Activated T-helper 2 cell treated with anti-CD3 and anti-CD28 coated beads, Interferon-gamma antibody, Interleukin-2, Interleukin-4, amounts not matched to agents 10 μg/mL and 5 μg/mL and 100 μg/mL, durations not matched to agents 14 hours and 24 hours and 36 hours (primary cell): ENCODE measurements at places on chromosomes 6 and 20. TPM values are rescaled to one million over a fixed set of nuclear protein-coding genes. Genes with fewer than 3 reads are reported as not detected.

- DNase-seq: no peak
These were observed 69.2 kb downstream of the MRPL14 start for GRCh38 chr6:44057931-44058616.

- no peak for DNase-seq
These were observed 134.0 kb downstream of the GJA10 start for GRCh38 chr6:90028066-90028778.

DNA sequence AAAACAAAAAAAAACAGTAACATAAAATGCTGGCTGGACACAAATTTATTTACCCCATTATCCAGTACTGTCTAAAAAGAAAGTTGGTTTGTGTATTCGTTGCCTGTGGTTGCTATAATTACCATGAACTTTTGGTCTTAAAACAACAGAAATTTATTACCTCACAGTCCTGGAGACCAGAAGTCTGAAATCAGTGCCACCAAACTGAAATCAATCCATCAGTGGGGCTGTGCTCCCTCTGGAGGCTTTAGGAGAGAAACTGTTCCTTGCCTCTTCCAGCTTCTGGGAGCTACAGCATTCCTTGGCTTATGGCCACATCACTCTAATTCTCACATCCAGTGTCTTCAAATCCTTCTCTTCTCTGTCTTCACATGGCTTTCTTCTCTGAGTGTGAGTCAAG lies 79.4 kb downstream of the SNX5 start:
- DNase-seq: no peak

AGPAT4 gene
- total RNA-seq: 7.3 and 7.5 TPM in 2 replicates

GRCh38 chr6:153476243-153476642 lies 345.2 kb upstream of the RGS17 start:
- DNase-seq: no peak

- DNase-seq: no peak
These were observed 7.4 kb upstream of the INSM1 start for GRCh38 chr20:20360464-20360863.

- DNase-seq: no peak
These were observed 142.1 kb upstream of the MLN start for GRCh38 chr6:33945931-33946330.

PDE7B gene
- 27.6 and 28.8 TPM in 2 replicates for total RNA-seq

CENPQ gene
- total RNA-seq: 13.9 and 14.1 TPM in 2 replicates

- DNase-seq: no peak
These were observed 37.3 kb downstream of the KCNB1 start for GRCh38 chr20:49445176-49445575.

PKHD1 gene
- total RNA-seq: not detected in 2 replicates

HSPA1L gene
- total RNA-seq: 2.1 and 2.4 TPM in 2 replicates

DNA sequence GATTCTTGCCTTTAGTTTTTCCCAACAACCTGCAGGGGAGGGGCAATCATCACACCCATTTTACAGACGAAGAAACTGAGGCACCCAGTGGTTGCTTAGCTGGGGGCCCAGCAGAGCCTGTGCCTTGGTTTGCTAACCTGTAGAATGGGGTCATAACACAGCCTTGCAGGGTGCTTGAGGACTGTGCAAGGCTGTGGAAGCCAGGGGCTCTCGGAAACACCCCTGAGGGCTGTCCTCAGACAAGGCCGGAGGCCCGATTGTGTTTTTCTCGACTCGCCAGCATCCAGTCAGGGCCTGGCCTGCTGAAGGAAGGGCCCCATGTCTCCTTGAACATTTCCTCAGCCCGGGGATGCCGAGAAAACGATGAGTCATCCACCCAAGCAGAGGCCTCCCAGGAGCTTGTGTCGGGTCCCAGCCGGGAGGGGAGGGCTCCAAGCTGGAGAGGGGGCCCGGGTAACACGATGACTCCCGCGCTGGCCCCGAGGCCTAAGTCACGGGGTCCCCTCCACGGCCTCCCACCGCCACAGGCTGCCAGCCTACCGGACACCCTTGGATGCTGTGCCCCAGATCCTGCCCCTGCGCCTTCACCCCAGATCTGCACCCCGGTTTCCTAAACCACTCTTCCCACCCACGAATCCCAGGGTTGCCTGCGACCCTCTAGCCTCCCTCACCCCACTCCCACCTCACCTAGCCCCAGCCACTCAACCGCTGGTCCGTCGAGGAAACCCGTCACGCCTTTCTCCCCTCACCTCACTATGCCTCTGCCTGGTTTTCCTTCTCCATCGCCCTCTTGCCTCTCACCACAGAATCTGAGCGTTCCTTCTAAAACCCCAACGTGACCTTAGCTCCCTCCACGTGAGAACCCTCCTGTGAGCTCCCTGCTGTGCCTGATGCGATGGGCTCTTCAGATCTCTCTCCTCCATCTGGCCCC lies 10.6 kb downstream of the NOL4L start:
- DNase-seq: no peak

GRCh38 chr6:108163267-108163643 lies 2.6 kb upstream of the NR2E1 start:
- no peak for DNase-seq

- peak; percentile 52 for DNase-seq
These were observed at the start of gene ENPP1 for GRCh38 chr6:131807644-131808459. Gene ENPP1, plus strand, starts transcription at chr6:131808020. Its CDS starts 16 bp downstream, at chr6:131808036.

DNA sequence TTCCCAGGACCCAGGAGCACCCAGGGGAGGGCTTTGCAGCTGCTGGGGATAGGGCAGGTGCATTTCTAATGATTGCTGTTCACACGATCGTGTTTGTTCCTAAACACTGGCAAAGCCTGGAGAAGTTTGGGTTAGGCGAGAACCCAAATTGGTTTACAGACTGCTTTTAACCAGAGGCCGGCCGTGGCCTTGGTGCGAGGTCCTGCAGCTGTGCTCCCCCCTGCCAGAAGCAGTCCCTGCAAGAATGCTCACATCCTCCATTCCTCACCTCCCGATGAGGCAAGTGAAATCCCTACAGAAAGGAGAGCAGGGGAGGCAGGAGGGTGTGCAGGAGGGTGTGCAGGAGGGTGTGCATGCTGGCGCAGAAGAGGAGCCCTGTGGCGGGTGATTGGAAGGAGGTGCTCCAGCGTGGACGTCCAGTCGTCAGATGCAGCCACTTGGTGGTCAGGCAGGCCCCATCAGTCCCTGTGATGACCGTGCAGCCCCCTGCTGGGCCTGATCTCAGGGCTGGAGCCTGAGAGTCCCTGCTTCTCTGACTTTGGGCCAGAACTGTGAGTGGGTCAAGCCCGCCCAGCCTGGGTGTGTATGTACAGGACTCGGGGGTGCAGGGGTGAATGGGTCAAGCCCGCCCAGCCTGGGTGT lies 55.7 kb upstream of the FRMD1 start:
- DNase-seq: no peak

ME1 gene
- total RNA-seq: 0.05 TPM in 1 of 2 replicates, not detected in the other

PSORS1C1 gene
- total RNA-seq: not detected in 2 replicates

DNA sequence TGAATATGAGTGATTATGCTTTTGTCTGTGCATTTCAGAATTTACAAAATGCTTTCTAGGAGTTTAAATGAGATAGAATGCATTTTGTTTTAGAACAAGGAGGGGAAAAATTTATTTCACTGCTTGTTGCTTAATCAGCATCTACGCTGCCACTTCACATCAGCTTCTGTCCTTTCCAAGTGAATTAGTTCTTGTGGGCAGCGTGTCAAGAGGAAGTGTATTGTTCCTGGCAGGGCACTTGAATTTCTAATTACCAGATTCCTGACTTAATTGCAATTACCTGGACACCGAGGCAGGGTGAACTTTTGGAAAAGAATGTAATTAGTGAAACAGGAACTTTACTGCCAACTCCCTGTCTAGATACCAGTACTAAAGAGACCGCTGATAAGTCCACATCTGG lies 263.5 kb downstream of the TMEM242 start:
- no peak for DNase-seq

GUCA1A gene
- 0.16 and 0.18 TPM in 2 replicates for total RNA-seq

MRAP2 gene
- total RNA-seq: 0.07 TPM in 1 of 2 replicates, not detected in the other

DNA sequence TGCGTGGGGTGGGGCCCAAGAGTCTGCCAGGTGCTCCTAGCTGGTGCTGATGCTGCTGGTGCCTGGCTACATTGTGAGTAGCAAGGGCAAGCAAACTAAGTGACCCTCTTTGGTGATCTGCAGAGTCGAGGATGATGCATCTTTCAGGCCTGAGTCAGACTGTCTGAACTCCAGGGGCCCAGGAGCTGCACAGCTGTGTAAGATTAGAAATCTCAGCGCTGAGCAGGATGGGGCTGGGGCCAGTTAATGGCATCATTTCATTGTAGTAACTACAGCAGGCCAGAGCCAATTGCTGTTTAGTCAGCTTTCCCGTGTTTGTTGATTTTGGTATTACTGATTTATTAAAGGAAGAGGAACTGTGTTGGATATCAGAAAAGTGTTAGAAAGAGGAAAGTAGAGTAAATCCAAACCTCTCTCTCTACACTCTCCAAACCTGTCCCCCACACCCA lies 365.2 kb downstream of the PAX1 start:
- DNase-seq: no peak

DNA sequence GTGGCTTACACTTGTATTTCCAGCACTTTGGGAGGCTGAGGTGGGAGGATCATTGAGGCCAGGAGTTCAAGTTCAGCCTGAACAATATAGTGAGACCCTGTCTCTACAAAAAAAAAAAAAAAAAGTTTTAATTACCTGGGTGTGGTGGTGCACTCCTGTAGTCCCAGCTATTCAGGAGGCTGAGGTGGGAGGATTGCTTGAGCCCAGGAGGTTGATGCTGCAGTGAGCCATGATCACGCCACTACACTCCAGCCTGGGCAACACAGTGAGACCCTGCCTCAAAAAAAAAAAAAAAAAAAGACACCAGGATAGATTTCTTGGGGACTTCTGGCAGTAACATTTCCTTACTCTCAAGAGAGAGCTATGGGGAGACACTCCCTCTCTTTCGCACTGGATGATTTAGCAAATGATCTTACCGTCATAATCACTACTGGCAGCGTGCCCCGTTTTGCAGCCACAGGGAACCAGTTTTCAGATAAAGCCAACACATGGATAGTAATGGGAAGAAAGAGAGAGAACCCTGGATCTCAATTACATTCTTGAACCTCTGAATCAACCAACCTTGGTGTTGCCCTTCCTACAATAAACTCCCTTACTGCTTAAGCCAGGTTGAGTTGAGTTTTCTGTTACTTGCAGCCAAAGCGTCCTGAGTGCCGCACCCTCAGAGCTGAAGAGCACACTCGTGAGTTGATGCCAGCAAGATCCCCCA lies 18.1 kb upstream of the PTPN1 start:
- DNase-seq: no peak

MUC22 gene
- not detected in 2 replicates for total RNA-seq
